ENCODE measurements at places on chromosomes 3 and 15.

- DNase-seq: no peak
Observed at GRCh38 chr15:82768414-82769054, 37.3 kb downstream of the FSD2 start.

DNA sequence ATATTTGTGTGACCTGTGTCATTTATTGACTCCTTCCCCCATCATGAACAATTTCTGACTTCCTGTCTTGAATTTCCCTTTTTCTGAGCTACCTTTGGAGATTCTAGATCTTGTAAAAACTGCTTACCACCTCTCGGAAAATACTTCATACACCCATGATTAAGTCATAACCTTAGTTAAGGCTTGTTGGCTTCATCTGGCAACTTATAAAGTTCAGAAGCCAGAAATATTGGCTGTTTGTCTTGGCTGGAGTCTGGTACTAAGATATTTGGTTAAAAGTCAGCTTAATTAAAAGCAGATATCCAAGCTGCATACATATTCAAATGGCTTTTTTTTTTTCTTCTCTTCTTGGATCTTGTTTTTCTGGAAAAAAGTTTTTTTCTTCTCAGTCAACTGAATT is 37.3 kb upstream of the B3GALNT1 start:
- DNase-seq: no peak

DNA sequence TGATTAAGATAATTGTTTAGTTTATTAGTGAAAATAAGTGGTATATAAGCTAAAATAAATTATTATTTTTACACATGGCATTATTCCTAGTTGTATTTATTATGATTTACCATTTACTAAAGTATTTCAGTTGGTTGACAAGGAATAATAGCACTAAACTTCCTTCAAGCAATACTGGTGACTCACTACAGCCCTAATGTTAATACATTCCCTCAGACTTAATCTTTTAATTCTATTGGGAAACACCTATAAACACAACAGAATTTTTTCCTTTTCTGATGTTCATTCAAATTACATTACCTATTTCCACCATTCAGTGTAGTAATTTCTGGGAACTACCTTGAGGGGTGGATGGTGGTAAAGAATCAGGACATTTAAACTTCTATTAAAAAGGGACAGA is 264.0 kb downstream of the TIGIT start:
- no peak for DNase-seq

- DNase-seq: no peak
Observed at GRCh38 chr15:40471105-40471807, 472 bp downstream of the CHST14 start.

GRCh38 chr3:161913786-161914389 is 417.3 kb downstream of the OTOL1 start:
- no peak for DNase-seq

DNA sequence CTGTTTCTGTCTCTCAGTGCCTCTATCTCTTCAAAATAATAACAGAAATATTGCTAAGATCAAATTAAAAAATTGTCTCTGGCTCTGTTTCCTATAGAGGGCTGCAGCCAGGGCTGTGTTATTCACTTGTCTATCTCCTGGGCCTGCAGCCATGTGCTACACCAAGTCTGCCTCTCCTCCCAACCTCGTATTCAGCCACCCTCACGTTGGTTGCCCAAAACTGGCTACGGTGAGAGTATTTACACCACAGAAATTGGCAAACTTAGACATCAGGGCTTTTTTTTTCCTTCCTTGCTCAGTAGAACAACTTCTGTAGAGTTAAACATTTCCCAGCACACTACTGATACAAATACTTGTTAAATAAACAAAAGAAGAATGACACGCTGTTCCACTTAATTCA is 320.9 kb upstream of the ICE2 start:
- DNase-seq: no peak

DNA sequence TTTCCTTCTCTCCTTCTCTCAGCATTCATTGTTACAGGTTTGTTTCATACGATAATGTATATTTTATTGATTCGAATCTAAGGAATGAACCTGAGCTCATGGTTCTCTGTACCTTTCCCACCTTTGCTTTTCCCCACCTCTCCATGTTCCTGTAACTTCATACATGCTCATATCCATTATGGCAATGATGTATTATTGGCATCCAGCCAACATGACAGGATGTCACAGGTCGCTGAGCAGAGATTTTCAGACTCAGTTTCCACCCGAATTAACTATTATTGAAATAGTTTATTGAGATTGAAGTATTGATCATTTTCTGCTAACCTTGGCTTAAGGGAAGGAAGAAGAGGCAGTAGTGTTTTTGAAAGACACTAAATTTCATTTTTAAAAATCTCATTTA is 64.8 kb downstream of the MAP2K5 start:
- no peak for DNase-seq

GRCh38 chr15:74365598-74366445 is 1.6 kb downstream of the CYP11A1 start:
- DNase-seq: no peak

DNA sequence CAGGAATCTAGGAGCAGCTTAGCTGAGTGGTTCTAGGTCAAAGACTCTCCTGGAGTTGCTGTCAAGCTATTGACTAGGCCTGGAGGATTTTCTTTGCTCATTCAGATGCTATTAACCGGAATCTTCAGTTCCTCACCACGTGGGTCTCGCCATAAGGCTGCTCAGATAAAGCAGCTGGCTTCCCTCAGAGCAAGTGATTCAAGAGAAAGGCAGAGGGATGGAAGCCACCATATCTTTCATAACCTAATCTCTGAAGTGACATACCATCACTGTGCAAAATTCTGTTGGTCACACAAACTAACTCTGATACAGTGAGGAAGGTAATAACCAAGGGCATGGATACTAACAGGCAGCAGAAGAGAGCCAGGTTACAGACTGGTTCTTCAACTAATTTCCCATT is 72.7 kb upstream of the FLNB start:
- DNase-seq: no peak

- no peak for DNase-seq
Observed at GRCh38 chr3:123282461-123282860, 80.7 kb downstream of the SEC22A start.

DNA sequence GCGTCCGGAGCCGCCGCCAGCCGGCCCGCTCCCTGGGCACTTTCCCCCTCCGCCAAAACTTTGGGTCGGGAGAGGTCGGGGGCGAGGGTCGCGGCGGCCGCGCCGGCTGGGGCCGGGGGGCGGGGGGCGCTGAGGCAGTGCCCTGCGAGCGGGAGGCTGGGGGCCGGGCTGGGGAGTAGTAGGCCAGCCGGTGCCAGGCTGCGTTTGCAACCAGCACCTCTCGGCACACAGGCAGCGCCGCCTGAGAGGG is 452 bp downstream of the BBX start:
- no peak for DNase-seq

DNA sequence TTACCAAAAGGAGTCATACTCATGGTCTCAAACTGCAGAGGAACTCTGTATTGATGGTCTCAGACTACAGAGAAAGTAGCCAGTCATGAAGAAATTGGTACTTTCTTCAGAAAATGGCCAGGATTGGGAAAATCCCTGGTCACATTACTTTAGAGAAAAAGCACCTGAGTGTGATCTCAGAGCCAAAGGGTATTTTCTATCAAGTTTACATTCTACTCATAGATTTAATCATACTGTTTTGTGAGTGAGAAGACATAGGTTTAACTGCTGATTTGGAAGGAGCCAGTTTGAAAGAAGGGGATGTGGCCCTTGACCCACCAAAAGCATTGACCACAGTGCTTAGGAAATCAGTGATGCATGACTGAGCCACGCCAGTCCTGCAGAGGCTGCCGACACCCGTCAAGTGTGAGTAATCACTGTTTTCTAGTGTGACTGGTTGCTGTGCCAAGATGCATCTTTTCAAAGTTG is 203.6 kb downstream of the AKAP13 start:
- no peak for DNase-seq

DNA sequence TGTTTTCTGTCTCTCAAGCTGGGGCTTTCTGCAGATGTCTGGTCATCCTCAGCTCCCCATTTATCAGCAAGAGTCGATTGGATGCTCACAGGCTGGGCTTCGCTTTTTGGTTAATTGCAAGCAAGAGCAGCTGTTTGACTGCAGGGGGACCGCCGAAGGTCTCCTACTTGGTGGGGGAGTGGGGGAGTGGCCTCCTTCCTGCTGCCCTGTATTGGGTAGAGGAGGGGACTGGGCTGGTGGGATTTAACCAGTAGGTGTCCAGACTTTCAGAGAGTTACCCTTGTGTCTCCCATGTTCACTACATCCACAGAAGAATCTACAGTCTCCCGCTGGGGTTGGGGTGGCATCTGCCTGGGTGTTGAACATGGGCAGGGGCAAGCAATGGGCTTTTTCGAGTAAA is 78.7 kb downstream of the PLXNA1 start:
- DNase-seq: no peak

GRCh38 chr3:106688464-106688863 is 688.8 kb upstream of the CCDC54 start:
- DNase-seq: no peak

- no peak for DNase-seq
Observed at GRCh38 chr3:16319307-16319706, 54.3 kb downstream of the OXNAD1 start.

DNA sequence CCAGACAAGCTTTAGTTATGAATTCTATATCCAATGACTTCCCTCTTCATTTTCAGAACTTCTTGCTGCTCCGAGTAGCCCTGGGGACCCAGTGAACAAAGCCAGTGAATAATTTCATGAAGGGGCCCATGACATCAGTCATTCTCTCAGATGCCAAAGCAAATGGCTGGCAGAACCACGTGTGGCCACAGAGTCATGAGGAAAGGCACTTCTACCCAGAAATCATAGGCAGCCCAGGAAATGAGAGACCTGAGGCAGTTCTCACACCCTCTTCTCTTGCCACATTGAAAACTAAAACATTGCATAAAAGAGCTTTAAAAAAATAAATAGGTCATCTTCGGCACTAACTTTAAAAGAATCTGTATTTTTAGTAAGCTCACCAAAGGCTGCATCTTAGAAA is 4.3 kb upstream of the UACA start:
- DNase-seq: no peak

All from NCI-H1694 (cell line).